ENCODE measurements at places on chromosomes 2 and 18.

- no peak for DNase-seq
Measured at GRCh38 chr2:241421330-241421729, 65.2 kb downstream of the FARP2 start.

- DNase-seq, result no peak
Measured at GRCh38 chr2:125073440-125073839, 1048.4 kb downstream of the CNTNAP5 start.

GRCh38 chr2:67158718-67159117 is 238.4 kb upstream of the ETAA1 start:
- DNase-seq, result no peak

GRCh38 chr18:45066210-45066609 is 385.5 kb downstream of the SETBP1 start:
- no peak for DNase-seq

- DNase-seq, result no peak
Measured at GRCh38 chr18:74571895-74572680, 25.6 kb upstream of the ZNF407 start.

GRCh38 chr2:15713475-15713874 is 121.8 kb downstream of the DDX1 start:
- no peak for DNase-seq

GRCh38 chr2:28821295-28821958 is 10.8 kb downstream of the SPDYA start:
- peak; percentile 82 for DNase-seq

DNA sequence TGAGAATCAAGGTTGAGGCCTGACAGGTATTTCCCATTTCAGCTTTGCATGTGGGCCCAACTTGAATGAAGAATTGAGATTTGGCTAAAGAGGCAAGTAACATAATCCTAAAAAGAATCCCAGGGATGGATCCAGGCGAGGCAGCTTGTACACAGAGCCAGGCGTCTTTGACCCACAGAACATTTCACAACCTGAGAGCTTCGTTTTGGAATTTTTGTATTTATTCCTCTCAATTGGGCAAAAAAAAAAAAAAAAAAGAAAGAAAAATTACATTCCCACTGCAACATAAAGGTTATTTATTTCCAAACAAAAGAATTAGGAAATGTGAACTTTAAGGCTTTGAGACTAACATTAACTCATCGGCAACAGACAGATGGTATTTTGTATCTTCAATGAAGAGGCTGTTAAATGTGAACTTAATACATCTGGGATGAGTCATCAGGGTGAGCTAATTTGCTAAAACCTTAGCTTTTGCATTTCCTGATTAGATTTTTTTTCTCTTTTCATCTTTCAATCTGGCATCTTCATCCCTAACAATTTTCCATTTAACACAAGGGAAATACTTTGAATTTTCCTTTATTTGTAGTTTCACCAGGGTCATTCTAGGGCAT is 478.5 kb upstream of the TNP1 start:
- no peak for DNase-seq

DNA sequence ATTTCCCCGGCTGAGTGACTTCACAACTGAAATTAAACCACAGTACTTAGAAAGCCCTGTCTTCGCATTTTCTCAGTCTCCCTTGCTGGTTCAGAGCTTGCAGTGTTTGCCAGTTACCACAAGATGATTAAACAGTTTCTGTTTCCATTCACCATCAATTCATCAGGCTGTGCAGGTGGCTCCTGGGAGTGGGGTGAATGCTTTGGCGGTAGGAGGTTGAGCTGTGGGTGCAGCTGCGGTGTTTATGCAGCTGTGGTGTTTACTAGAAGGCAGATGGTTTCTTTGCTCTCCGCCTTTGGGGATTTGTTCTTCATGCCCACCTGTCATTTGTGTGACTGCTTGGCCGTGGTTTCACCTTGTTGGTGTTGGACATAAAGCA is 16.1 kb downstream of the ACOXL start:
- DNase-seq, result peak; percentile 54

- no peak for DNase-seq
Measured at GRCh38 chr2:221635949-221636348, 63.8 kb upstream of the EPHA4 start.

GRCh38 chr2:7692657-7693161 is 775.5 kb downstream of the RNF144A start:
- DNase-seq, result no peak

DNA sequence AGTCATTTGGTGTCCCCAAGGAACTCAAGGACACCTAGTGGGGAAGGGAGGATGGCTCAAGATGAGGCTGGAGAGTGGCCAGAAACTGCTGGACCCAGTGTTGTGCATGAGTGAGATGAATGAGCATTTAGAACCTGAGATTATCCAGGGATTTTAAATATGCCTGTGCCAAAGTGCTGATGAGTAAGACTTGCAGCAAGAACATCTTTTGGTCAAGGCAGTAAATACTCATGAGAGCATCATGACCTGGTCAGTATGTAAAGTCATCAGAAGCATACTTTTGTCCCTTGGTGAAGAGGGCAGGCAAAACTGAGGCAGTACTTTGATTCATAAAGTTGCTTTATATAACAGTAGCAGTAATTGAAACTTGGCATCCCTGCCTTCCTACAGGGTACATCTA is 3.1 kb upstream of the SPP2 start:
- no peak for DNase-seq

DNA sequence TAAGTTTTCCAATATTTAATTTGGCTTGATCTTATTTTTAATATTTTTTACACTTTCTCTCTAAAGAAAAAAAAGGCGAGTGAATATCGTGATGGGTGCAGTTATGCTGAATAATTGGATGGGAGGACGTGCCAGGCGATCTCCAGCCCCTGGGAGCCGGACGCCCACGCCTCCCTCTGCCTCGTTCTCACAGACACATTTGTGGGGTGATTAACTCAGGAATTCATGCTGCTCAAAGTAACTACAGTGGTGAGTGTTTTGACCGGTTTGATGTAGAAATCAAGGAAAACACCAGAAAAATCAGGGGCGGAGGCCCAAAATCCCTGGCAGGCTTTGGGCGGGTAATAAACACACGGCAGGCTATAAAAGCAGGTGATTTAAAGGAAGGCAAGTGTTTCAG is 736.8 kb upstream of the SALL3 start:
- no peak for DNase-seq

- no peak for DNase-seq
Measured at GRCh38 chr2:224793946-224794345, 77.8 kb upstream of the CCDC195 start.

GRCh38 chr2:71605781-71606241 is 152.4 kb downstream of the DYSF start:
- no peak for DNase-seq

- no peak for DNase-seq
Measured at GRCh38 chr2:65934992-65935629, 499.8 kb upstream of the MEIS1 start.

DNA sequence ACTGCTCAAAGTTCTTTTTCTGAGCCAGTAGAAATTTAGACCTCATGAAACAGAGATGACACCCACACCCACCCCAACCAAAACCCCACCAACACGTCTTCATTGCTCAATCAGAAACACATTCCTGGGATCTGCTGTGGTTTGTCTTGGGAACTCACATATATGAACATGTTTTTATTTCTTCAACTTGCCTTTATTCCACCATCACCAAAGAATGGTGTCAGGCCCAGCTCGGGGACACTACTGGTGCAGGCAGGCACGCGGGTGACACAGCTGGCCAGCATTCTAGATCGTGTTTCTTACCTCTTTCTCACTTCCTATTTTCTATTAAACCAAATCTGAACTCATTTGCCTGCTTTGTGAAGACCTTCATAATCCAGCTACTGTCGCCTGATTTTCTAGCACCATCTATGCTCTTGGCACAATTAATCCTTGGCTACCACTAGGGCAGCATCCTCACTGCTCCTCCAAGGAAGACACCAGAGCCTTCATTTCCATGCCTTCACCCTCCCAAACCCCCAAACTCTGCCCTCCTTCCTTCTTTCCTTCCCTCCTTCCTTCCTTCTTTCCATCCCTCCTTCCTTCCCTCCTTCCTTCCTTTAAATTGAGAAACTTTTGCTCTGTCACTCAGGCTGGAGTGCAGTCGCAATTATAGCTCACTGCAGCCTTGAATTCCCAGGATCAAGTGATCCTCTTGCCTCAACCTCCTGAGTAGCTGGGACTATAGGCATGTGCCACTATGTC is 157.1 kb downstream of the BCL2 start:
- DNase-seq, result no peak

GRCh38 chr2:231387904-231388724 is 7.4 kb upstream of the B3GNT7 start:
- no peak for DNase-seq

DNA sequence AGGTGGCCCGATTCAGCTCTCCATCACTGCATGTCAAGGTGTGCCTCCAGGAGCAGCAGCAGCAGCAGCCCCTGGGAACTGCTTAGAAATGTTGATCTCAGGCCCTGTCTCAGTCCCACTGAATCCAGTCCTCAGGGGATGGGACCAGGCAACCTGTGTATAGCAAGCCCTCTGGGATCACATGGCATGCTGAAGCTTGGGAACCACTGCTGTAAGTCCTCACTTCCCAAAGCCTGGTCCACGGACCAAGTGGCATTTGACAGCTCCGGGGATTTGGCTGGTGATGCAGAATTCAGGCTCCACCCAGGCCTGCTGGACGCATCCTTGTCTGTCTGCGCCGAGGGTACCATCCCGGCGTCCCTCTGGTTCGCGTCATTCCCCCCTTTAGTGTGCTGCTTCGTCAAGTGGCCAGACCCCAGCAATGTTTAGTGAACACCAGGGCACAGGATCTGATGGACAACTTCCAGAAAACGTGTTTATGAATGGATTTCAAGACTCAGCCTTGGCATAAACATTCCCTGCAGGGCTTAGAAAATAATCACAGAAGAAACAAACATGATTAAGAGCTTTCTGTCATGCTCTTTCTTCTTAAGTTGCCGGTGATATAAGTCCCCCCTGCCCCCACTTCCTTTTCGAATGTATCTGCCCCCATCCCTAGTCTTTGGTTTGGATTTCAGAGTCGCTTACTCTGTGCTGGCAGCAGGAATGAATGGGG is 234.0 kb downstream of the GBX2 start:
- no peak for DNase-seq
